ENCODE measurements at places on chromosomes 12 and 14.

GRCh38 chr14:94921456-94921855, 151.5 kb upstream of the GSC start:
- no peak for DNase-seq

- DNase-seq: no peak
Measured at GRCh38 chr12:25071366-25071765, 122.5 kb upstream of the BCAT1 start.

- no peak for DNase-seq
Measured at GRCh38 chr12:121537814-121538698, 42.8 kb downstream of the KDM2B start.

DNA sequence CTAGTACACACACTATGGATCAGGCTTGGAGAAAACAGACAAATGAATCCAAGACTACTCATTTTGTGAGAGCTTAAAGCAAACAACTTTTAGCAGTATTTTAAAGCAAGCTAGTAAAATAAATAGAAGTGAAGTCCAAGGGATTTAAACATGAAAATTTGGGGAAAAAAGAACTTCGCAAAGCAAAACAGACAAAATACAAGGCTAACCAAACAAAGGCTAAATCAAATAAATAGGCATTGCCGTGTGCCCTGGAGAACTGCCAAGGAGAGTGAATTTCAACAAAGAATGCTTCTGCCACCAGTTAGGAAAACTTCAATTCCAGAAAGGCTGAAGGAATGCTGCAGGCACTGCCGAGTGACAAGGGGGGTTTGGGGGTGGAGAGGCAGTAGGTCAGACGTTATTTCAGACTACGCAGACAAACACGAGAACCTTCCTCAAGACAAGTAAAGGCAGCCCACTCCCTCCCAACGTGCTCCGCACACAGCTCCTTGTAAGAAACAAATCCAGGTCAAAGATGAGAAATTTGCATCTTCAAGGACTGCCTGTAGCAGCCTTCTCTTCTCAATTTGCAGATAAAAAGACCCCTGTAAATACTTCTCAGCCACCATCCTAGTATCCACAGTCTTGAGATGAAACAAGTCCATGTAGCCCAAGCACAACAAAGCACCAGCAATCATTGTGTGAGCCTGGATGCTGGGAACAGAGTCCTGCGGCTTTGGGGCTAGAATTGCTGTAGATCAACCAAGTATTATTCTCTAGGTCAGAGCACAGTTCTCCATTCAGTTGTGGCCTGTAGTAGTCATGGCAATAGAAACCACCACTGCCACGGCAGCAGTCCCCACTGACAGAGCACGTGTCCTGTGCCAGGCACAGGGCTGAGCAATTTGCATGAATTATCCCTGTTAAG, 43.3 kb downstream of the EFCAB11 start:
- peak; percentile 20 for DNase-seq

DNA sequence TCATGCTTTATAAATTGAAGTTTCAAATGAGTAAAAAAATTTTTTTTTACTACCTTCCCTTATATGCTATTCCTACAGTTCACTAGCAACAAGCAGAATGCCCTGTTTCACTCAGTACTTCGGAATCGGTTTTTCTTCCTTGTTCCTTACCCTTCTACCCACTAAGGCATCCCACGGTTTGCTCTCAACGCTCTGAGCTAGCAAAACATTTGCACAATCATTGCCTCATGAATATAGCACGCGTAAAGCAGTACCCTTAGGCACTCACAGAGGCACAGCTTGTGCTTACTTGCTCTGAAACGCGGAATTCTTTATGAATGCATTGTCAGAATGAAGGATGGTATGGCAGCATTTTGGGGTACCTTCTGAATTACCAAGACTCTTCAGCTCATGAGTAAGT, 45.0 kb downstream of the PPP1R13B start:
- no peak for DNase-seq

- DNase-seq: no peak
Measured at GRCh38 chr12:774051-774614, 21.8 kb downstream of the WNK1 start.

- DNase-seq: peak; percentile 70
Measured at GRCh38 chr12:46372544-46373300, at the start of gene SLC38A2. Gene SLC38A2 (minus strand): TSS chr12:46372773. CDS start chr12:46371293, 1,480 bp downstream.

GRCh38 chr14:24935796-24936195, 114.2 kb downstream of the STXBP6 start:
- no peak for DNase-seq

- DNase-seq: no peak
Measured at GRCh38 chr14:87391066-87391465, 601.9 kb downstream of the GALC start.

DNA sequence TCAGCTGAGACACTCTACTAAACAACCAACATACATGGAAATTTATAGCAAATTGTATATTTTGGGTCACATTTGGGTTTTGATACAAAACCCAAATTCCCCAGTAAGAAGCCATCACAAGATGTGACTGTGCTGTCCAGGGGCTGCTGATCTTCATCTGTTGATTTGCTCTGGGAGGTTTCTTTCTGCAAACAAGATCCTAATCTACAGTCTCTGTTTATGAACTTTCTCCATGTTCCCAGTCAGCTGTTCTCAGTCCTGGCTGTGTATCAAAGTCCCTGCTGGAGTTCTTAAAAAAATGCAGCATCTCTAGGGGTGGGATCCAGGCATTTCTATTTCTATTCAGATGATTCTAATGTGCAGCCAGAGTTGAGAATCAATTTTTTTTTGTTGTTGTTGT, 85.1 kb downstream of the ATP23 start:
- no peak for DNase-seq

GRCh38 chr14:70995211-70995610, 88.0 kb downstream of the PCNX1 start:
- no peak for DNase-seq

- no peak for DNase-seq
Measured at GRCh38 chr14:64201296-64201695, 92.9 kb downstream of the ESR2 start.

- no peak for DNase-seq
Measured at GRCh38 chr12:92928421-92928961, 604 bp downstream of the EEA1 start.

DNA sequence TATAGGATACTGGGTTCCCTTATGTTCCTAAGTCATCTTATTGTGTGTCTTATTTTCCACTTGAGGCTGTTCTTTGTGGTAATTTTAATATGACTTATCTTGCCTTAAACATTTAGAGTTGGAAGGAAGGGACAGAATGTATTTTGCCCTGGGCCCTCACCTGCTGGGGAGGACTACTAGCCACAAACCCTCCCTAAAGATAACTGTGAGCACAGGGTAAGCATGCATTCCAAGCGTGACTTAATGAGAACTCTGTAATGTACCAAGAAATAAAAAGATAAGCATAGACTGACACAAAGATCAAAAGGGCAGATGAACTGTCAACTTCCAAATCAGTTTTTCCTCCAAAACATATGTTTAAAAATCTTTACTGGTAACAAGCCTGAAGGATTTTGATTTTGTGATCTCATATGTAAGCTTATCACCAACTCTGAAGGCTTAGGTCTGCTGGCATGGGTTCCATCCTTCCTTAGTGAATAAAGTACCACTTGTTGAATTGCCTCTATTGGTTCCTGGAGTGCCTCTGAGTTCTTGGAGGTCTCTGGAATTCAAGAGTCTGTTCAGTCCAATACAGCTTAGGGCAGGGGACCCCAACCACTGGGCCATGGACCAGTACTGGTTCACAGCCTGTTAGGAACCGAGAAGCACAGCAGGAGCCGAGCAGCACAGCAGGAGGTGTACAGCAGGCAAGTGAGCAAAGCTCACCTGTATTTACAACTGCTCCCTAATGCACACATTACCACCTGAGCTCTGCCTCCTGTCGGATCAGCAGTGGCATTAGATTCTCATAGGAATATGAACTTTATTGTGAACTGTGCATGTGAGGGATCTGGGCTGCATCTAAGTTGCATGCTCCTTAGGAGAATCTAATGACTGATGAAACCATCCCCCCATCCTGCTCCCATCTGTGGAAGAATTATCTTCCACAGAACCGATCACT, 29.8 kb upstream of the NFYB start:
- no peak for DNase-seq

DNA sequence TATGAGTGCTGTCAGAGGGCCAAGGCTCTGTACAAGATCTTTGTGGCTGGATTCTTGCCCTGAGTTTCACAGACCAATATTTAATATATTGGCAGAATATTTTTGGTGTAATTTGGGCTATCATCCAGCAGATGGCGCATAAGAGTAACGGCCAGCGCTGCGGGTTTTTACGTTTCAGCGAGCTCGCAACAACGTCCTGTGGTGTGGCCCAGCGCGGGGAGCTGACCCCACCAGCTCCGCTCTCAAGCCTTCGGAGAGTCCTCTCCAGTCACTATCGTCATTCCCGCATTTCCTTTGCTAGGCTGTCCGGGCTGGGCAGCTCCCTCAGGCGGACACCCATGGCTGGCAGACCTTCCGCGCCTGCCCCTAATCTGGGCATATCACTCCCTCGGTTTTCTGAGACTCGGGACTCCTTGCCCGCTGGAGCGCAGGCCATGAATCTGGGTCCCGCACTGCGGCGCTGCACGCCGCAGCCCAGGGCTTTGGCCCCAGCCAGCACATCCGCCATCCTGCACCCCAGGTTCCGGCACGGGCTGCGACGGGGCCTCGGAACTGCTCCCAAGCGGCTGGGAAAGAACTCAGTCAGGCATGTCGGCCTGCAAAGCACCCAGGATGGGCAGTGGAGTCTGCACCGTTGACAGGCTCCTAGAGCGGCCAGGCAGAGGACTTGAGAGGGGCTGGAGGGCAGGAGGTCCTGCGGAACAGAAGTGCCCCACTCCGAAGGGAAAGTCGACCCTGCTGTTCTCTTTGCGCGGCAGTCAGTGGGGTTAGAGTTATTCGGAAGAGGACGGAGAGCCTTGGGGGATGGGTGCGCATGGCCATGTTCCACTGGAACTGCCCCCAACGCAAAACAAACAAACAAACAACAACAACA, 18.4 kb downstream of the OLR1 start:
- DNase-seq: peak; percentile 27

DNA sequence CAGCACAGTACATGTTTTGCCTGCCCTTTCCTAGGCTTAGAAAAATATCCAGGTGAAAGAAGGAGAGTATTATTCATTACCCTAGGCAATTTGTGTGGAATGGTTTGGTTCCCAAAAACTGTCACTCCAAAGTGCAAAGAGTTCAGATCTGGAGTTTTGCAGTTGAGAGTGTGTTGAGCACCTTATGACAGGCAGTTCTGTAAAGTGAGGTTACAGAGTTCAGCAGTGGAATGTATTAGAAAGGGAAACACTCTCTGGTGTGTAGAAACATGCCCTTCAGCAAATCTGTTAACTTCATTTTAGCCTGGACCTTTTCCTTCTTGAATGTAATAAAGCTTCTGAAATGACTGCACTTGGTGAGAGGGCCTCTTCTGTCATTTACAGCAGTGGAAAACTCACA, 154.0 kb upstream of the SSTR1 start:
- DNase-seq: no peak

DNA sequence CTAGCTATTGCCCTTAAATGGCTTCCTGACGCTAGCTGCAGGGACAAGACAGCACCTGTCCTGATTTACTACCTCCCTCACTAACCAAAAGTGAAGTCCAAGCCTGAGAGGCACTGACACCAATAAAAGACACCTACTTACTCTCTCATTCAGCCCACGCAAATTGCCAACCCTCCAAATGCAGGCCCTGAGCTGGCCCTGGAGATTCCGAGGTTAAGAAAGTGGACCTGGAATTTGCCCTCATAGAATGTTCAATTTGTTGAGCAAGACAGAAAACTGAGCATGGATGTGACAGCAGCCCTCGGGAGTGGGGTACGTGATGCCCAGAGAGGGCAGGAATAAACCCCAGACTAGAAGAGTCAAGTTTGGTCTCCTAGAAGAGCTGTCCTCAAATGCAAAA, 16.4 kb downstream of the SERPINA3 start:
- DNase-seq: no peak

DNA sequence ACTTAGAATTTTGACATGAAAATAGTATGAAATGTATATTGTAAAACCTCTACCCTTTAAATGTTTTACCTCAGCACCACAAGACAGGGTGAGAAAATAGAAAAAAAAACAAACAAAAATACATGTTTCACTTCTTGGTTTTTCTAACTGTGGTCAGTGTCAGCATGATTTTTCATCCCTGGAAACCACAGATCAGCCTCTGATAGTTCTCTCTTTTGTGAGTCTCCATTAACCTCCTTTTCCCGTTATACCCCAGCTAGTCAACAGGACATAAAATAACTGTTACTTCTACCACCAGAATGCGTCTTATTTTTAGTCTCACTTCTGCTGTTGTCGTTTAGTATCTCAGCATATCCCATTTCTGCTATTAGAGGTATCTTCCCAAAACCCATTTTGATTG, 48.3 kb upstream of the KCNMB4 start:
- no peak for DNase-seq

DNA sequence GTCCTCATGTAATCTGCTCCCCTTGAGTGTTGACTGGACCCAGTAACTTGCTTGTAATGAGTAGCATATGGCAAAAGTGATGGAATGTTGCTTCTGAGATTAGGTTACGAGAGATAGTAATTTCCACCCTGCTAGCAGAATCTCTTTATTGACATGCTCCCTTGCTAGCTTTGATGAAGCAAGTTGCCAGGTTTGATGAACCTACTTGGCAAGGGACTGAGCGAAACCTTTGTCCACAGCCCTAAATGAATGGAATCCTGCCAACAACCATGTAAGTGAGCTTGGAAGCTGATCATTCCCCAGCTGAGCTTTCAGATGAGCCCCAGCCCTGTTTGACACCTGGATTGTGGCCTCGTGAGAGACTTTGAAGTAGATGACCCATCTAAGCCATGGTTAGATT, 120.8 kb upstream of the PLXNC1 start:
- DNase-seq: no peak

- DNase-seq: no peak
Measured at GRCh38 chr14:99437706-99438105, 43.0 kb downstream of the SETD3 start.

DNA sequence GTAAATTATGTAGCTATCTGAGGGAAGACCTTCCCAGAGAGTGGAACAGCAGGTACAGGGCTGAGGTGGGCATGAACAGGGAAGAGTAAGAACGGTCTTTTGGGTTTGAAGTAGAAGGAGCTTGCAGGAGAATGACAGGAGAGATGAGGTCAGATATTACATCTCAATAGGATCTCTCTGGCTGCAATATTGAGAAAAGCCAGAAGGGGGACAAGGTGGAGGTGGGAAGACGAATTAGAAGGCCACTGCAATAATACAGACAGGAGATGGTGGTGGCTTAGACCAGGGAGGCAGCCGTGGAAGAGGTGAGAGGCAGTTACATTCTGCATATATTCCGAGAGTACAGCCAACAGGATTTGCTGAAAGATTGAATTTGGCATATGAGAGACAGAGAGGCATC, 310.2 kb downstream of the APAF1 start:
- DNase-seq: no peak

DNA sequence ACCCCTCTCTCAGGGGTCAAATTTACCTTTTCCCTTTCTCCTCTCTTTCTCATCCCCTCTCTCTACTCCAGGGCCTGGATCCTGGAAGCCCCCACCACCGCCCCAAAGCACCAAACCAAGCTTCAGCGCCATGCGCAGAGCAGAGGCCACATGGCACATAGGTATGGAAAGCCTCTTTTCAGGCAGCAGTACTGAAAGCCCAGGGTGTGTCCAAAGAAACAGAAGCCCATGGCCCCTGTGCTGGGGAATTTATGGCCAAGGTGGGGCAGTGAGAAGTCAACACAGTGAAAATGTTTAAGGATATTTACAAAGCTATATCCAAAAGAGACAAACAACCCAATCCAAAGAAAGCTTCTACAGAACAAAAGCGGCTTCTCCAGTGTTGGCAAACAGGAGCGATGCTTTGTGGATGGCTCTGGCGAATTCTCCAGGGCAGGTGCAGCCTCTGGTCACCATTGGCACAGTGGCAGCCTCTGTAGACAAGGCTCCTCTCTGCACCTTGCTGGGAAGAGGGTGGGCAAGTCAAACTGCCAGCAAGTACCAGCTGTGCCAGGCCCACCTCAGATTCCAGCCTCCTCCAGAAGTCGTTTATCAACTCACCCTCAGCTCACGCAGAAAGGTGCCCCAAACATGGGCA, 4.7 kb upstream of the CPNE6 start:
- no peak for DNase-seq
